ENCODE measurements at places on chromosomes 7 and 10.
A peak's percentile ranks its signal among the peaks of the same experiment; 100 is the strongest.

GRCh38 chr10:63466144-63466935 lies 563 bp upstream of the JMJD1C start:
- DNase-seq = peak; percentile 50

DNA sequence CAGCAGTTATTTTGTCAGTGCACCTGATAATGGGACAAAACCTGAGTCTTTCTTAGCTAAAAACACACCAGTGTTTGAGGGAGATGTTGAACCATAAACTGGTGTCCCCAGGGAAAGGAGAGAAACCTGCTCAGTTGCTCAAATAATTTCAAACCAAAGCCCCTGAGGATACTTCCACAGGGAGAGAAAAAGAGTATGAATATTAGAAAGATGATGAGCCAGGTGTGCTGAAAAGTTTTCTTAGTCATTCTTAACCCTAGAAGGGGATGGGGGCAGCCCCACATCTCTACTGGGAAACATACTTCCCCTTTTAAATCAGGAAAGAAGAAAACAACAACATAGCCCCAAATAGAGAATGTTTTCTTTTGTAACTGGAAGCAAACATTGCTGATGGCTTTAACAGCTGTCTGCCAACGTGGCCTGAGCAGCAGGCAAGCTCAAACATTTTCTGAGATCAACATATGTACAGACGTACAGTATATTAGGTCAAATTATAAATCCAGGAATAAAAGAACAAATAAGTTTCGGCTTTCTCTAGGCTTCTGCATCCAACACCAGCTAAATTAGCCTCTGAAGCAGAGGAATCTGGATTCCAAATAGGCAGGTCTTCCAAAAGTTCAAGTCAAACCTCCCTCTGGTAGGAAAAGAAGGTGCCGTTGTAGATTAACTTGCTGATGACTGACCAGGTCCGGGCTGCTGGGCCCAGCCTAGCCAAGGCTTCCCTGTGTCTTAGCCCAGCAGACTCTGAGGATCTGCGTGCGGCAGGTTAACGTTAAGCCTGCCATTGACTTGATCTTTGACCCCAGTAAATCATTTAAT lies 30.5 kb upstream of the FBXW4 start:
- no peak for DNase-seq

- no peak for DNase-seq
These were observed 15.4 kb upstream of the FKBP9 start for GRCh38 chr7:32941681-32942414.

DNA sequence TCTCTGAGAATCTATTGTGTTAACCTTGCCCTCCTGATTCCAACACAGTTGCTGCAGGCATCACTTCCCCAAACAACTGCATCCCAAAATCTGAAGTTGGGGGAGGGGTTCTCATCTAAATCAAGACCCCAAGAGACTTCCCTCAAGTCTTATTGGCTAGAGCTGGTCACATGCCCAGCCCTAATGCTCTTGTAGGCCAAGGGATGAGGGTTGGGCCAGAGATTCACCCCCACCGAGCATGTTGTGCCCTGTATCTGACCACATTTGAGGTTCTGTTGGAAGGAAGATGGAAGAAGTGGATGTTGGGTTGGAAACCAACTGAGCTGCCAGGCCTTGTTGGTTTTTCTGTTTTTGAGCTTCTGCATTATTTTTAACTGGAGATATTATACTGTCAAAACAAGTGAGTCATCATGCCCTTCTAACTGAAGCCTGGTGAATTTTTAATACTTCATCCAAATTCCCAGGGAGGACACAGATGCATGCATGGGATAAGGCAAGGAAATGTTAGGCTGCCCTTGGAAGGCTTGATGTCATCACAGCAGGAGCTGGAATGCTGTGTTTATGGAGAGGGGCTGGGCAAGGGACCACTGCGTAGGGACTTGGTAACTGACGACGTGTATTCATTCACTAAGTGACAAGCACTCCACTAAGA lies 68.6 kb upstream of the CACUL1 start:
- no peak for DNase-seq

- peak; percentile 56 for DNase-seq
These were observed 608 bp downstream of the ACHE start for GRCh38 chr7:100894860-100895700.

DNA sequence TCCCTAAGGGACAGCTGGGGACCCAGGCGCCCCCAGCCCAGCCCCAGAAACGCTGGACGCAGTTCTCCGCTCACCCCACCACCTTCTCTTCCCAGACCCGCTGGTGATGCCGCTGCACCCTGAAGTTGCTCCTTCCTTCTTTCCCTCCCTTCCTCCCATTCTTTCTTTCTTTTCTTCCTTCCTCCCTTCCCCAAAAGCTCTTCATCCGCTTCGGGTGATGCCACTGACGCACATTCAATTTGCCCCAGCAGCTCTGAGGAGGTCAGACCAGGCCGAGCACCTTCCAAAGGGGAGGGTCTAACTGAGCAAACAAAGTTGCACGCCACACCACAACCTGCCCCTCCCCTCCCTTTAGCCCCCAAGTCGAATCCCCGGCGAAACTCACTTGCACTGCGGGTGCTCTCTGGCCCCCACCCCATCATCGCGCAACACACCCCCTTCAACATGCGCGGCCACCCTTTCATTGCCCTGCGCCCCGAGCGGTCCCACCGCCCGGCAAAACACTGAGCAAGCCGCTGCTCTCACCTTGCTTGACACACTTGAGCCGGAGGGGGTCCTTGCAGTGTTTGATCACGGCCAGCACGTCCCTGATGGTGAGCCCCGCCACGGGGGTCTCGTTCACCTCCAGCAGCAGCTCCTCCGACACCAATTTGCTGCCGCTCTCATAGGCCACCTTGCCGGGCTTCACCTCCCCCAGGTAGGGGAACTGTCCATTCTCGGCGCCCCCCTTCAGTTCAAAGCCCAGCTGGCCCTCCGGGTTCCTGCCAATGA lies 787 bp downstream of the MAGI2 start:
- peak; percentile 19 for DNase-seq

- no peak for DNase-seq
These were observed 1.8 kb downstream of the CALU start for GRCh38 chr7:128740996-128741395.

DNA sequence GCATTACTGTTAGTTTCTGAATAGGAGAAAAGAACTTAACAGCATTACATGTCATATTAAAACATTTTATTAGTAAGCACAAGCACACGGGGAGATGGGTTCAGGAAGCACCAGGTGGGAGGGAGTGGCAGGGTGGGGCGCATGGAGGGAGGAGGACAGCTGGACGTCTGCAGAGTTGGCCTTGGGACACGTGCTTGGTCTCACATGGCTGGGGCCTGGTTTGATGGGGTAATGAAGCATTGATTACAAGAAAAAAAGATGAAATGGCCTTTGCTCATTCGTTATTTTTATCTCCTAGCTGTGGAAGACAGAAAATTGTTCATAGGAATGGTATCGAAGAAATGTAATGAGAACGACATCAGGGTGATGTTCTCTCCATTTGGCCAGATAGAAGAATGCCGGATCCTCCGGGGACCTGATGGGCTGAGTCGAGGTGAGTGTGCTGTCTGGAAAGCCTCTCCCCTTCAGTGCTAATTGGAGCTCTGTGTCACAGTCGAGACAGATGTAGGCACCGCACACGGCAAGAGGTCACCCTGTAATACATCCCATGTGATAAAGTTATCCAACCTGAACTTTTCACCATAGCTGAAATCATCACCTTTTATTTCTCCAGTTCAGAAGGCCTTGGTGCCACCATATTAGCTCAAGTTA lies 239.9 kb downstream of the CELF2 start:
- no peak for DNase-seq

DNA sequence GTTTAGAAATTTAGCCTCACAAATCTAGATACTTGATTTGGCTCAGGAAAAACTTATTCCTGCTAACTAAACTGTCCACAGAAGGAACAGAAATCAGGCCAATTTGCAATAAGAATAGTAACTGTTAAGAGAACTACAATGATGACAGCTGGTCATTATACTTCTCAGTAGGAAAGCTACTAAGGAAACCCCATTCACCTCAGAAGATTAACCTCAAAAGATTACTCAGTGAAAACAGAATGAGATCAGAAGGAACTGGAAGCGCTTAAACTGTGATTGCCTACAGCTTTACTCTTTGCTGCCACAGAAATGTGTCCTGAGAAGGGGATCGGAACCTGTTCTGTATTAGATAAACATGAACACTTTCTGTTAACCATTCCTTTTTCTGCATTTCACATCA lies 24.3 kb upstream of the DNAJB12 start:
- DNase-seq = no peak

DNA sequence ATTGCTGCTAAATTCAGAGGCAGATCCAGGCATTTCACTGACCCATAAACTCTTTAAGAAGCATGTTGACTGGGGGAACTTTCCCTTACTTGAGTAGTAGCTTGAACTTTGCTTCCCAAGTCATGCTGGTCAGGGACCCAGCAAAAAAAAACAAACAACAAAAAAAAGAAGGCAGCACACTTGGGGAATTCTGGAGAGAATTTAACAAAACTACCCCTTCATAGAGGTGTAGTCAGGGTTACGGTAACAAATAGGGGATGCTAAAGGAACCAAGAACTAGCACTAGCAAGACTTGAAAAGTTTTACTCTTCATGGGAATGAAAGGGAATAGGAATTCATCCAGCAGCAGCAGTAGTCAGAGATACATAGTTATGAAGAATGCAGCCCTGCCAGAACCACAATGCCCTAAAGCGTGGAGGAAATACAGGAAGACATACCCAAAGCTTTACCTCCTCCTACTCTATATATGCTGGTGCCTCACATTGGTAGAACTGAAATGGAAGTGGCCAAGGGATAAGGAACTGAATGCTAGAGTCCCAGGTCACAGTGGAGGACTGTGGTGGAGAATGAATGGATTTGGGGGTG lies 67.3 kb downstream of the PHYHIPL start:
- DNase-seq = no peak

DNA sequence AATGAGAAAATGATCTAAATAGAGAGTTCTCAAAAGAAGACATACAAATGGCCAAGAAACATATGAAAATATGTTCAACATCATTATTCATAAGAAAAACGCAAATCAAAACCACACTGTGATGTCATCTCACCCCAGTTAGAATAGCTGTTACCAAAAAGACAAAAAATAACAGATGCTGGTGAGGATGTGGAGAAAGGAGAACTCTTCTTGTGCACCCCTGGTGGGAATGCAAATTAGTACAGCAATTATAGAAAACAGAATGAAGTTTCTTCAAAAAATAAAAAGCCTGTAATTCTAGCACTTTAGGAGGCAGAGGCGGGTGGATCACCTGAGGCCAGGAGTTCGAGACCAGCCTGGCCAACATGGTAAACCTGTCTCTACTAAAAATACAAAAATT lies 199.3 kb downstream of the PARD3 start:
- no peak for DNase-seq

DNA sequence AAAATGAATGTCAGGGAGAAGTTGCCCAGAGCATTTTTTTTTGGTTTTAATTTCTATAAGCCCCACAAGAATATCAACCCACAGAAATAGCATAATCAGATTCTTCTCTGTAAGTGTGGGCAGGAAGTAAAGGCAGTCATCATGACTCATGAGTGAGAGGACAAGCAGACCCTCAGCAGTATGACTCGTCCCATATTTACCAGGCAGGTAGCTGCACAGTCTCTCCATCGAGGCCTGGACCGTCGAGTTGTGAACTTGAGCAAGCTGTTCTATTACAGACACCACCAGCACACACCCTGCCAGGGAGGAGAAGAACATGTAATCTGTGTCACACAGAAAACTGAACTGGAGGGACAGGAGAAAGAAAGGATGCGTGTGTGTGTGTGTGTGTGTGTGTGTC lies 37.8 kb downstream of the AOAH start:
- DNase-seq = no peak

DNA sequence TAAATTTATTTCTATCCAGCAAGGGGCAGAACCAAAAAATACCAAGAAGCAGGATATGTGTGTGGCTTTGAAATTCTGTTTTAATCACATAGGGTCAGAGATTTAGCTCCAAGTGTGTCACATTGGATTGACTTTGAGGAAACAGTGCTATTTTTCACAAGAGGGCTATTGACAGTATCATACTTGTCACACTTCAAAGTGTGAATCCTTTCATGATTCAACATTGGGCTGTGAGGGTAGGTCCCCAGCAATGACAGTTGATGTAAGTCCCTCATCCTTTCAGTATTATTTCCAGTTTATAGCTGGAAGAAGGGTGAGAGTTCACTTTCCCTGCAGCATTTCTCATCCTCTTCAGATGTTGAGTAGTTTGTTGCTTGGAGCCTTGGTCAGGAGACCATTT lies 7.4 kb downstream of the CCNY start:
- DNase-seq = no peak

Data from HEK293T (cell line).